ENCODE measurements at places on chromosomes 12 and 14.
A peak's percentile ranks its signal among the peaks of the same experiment; 100 is the strongest.

DNA sequence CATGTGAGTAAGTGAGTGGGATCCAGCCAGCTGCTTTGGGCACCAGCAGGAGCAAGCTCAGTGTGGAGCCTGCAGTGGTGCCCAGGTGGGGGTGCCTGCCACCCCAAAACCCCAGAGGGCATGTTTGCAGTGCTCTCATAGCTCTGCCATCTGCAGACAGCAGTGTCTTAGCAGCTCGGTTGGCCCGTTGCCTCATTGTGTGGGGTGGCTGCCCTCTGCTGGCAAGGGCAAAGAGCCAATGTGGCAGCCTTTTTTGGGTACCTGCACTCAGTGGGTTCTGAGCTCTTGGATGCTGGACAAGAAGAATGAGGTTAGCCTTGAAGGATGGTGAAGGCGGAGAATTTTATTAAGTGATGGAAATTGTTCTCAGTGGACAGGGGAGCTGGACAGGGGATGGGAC is 52.3 kb downstream of the NEUROD4 start:
- DNase-seq: peak; percentile 15

DNA sequence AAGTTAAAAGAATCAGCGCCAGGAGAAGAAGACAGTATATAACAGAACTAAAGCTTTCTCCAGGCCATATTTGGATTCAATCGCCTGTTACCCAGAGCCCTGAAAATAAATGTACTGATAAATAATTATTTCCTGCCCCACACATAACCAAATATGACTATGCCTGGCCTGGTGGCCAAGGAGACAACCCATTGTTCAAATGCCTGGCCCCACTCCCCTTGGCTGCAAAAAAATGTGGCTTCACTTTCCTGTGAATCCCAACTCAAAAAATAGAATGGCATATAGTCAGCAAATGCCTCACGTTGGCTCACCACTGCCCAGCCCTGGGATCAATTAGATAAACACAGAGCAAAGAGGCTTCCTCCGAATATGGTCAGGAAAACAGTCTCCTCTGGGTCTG is 472.1 kb downstream of the BCL11B start:
- no peak for DNase-seq

DNA sequence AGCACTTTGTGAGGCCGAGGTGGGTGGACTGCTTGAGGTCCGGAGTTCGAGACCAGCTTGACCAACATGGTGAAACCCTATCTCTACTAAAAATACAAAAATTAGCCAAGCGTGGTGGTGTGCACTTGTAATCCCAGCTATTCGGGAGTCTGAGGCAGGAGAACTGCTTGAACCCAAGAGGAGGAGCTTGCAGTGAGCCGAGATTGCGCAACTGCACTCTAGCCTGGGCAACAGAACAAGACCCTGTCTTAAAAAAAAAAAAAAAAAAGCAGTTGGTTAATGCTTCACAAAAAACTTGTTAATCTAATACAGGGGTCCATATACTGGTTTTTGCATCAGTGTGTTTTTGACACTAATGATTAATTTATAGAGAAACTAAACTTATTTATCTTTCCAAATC is 18.5 kb upstream of the SLC7A8 start:
- no peak for DNase-seq

DNA sequence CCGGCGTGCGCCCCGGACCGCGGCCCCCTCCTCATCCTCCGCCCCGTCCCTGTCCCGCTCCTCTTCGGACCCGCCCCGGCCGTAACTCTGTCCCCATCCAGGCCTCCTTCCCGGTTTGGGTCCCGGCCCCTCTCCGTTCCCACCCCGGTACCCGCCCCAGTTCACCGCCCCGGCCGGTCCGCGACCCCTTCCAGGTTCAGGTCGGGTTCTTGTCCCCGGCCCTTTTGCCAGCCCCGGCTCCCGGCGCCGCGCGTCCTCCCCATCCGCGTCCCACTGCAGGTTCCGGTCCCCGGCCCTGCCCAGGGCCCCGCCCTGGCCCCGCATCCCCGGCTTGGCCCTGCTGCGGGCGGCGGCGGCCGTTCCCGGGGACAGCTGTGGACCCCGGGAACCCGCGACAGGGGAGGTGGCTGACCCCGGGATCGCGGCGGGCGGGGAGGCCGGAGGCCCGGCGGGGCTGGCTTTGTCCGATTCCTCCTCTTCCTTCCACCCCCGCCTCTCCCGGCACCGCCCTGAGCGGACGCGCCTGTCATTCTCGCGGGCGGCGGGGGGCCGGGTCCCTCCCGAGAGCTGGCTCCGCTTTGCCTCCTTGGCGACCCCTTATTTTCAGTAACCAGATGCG is 601 bp downstream of the KLC1 start:
- DNase-seq: no peak

- no peak for DNase-seq
Measured at GRCh38 chr12:3712209-3712992, 40.5 kb downstream of the CRACR2A start.

DNA sequence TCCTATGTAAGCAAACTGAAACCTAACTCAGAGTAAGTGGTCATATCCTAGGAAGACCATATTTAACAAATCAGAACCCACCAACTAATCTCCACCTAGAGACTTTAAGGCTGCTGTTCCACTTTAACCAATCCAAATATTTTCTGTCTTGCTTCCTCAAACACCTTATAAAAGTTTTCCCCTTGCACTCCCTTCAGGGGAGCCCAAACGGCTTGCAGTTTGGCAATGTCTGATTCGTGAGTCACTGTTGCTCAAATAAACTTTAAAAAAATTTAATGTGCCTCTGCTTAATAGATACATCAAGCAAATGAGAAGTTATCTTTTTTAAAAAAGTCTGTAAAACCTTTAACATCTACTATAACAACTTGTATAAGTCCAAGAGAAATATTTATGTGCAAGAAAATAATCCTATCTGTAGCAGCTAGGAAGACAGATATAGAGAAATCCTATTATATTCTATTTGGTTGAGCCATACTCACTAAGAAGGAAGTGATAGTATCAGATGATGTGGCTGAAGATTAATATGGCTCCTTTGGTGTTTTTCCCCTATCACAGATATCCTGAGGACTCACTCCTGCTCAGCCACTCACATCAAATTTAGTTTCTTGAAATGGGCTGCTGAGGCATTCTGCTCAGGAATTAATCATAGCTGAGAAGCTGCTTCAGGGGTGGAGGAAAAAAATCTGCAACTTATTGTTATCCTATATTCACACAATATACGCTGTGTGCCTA is 65.1 kb upstream of the DUSP6 start:
- no peak for DNase-seq

GRCh38 chr12:112443916-112444315 is 25.2 kb downstream of the PTPN11 start:
- DNase-seq: no peak

GRCh38 chr14:71658261-71658860 is 273.9 kb upstream of the RGS6 start:
- no peak for DNase-seq
